ENCODE measurements at places on chromosomes 4 and X.

DNA sequence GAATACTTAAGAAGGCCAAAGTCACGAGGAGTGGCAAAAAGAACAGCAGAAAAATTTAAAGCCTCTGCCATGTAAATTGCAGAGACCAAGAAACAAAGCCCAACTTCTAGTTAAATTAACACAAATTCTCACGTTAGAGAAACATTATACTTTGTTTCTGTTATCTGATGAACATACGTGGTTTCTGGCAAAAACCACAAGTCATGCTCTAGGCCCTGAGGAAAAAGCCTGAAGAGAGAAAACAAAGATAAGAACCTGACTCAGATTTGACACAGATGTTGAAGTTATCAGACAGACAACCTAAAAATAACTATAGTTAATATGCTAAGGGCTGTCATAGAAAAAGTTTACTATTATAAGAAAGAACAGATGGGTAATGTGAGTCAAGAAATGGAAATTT lies 149.1 kb upstream of the PCDH10 start:
- no peak for DNase-seq

GRCh38 chr4:86561256-86561655 lies 32.9 kb upstream of the PTPN13 start:
- DNase-seq, result no peak

GRCh38 chr4:14812101-14812500 lies 190.2 kb upstream of the CPEB2 start:
- DNase-seq, result no peak

DNA sequence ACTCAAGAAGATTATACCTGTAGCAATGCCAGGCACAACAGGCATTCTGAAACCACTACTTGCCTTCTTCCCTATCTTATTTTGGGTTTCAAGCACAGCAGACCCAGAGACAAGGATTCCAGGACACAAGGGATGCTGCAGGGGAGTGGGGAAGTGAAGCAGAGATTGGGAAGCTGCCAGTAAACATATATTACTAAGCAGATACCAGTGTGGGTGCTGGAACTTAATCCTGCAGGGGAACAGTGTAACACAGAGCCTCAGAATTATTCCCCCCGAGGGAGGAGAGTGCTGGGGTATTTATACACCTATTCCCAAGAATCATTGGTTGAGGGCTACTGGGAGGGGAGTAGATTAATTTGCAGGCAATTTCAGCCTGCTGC lies 33.3 kb upstream of the MAML3 start:
- no peak for DNase-seq

- no peak for DNase-seq
These were observed 412.1 kb downstream of the UBE2NL start for GRCh38 chrX:144295921-144296320.

GRCh38 chrX:53686151-53686885 lies at the start of gene HUWE1:
HUWE1 (minus strand) TSS chrX:53686719; CDS start chrX:53654107, 32,612 bp downstream.
- peak; percentile 69 for DNase-seq

GRCh38 chr4:40630335-40631021 lies 814 bp upstream of the RBM47 start:
- DNase-seq, result peak; percentile 88

DNA sequence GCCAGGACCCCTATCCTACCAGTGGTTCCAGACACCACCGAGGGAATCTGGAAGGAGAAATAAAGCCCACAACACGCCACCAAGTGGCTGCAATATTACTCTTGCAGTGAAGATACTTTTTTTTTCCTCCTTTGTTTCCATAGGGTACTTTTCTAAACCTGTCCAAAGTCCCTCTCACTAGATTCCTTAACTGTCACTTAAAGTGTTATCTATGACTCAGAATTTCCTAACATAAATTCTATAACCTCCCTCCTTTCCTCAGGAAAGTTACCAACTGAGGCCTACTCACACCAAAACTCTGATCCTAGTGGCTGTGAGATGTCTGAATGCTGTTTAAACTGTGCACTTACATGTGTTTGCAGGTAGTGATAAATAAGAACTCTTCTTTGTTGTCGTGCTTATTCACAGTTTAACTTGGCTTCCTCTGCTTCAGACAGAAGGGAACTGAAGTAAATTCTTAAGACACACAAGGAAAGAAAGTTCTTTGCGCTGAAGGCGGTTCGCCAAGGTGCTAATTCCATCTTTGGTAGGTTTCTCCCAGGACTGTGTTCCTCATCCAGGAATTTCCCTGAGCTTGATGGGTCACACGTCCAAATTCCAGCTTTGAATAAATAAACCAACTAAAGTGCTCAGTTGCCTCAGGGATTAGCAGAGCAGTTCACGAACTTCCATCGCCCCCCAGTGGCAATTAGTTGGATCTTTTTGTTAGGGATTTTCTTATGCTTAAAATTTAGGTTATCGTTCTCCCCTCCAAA lies 10.7 kb upstream of the HCCS start:
- no peak for DNase-seq

GRCh38 chr4:6885953-6886557 lies 23.6 kb upstream of the TBC1D14 start:
- peak; percentile 83 for DNase-seq

GRCh38 chrX:86066998-86067397 lies 19.6 kb upstream of the CHM start:
- DNase-seq, result no peak

GRCh38 chr4:55125087-55125721 lies at the start of gene KDR:
KDR (minus strand) TSS chr4:55125595; CDS start chr4:55125293, 302 bp downstream.
- no peak for DNase-seq

DNA sequence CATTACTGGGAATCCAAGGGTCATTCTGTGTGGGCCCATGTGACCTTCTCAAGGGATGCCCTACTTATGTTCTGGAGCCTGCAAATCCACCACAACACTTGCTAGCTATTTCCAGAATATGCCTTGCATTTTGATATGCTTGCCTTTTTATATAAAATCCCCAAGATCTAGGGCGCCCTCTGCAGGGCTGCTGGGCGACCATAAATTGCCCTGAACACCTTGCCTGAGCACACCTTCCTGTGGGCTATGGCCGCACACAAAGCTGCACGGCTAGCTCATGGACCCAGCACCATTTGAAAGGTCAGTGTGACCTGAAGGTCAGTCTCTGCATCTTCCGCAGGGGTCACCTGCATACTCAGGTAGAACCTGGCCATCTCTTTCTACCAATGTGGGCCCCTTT lies 311.7 kb downstream of the NLGN4X start:
- peak; percentile 0 for DNase-seq

DNA sequence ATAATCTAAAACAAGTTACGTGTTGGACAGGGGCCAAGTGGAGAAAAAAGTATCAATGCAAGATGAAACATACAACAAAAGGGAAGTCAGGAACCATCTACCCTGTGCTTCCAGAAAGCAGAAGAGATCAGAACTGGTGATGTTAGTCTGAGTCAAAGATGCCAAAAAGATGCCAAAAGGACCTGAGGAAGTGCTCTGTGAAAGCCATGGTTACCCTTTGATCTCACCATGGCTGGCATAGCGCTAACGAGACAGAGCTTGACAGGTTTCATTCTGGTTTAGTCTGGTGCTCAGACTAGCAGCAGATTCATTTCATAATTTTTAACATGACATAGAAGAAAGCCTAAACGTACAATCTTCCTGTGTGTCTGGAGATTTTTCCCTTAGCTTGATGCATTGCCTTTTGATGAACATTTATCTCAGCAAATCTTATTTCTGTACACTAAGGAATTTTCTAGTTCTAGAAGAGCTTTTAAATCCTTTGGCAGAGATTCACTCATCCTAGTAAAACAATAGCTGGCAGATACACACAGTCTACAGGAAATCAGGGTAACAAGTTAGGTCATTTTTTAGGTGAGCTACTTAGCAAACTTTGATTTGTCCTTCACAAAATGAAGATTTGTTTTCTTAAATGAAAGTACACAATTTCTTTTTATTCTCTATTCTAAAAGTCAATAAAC lies 87.7 kb downstream of the COL25A1 start:
- DNase-seq, result no peak

DNA sequence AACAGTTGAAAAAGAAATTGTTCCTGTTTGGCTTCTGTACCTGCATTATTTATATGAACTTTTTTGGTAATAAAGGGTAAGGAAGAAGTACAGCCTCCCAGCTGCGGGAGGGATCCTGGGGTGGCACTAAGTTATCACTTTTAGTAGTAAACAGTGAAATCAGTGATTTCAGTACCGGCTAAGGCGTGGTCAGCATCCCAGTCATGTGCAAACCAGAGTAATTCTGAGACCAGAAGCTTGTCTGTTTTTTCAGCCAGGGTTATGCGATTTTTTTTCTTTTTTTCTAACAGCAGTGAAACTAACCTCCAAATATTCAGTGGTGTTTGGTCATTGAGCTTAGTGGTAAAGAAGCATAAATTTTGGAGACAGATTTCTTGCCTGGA lies 3.3 kb downstream of the EGF start:
- DNase-seq, result no peak

DNA sequence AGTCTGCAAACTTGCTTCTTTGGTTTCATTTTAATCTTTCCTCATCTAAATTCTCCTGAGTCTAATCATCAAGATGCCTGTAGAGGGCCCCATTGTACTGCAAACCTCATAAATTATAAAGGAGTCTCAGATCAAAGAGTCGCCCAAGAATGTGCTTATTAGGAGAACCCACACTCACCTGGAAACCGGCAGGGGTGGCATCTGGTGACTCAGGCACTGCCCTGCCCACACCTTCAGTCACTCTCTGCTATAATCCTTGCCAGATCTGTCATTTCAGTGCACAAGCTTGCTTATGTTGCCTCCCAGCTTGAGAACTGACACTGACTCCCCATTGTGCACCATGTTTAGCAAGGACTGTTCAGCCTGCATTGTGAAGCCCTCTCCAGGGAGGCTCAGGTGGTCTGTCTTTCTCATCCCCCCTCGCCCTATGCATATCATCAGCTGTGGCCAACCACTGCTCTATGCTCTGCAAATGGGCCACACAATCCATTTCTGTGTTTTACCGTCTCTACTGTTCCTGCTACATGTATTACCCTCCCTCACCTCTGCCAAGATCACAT lies 12.4 kb downstream of the EPGN start:
- DNase-seq, result peak; percentile 79

DNA sequence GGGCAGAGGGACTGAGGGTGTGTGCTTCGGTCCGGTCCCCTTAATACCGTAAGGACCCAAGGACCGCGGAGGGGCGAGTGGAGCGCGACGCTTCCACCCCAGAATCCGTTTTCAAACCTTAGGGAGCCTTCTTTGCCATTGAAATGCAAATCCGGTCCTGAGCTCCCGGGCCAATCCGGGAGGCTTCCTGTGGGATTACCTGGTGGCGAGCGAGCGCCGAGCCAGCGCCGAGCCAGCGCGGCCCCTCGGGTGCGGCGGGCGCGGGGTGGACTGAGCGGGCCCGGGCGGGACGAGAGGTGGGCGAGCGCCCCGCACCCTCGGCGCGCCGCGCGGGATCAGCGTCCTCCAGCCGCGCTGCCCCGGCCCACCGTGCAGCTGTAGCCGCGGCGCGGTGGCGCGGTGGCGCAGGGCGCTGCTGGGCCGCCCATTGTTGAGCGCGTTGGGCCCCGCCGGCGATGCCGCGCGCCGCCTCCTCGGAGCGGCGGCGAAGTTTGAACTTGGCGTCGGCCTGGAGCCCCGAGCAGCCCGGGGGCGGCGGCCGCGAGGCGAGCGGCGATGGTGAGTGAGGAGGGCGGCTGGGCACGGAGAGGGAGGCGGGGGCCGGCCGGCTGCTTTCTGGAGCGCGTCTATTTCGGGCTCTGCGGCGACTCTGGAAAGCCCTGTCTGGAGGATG lies 208.7 kb downstream of the SOWAHB start:
- DNase-seq, result no peak

DNA sequence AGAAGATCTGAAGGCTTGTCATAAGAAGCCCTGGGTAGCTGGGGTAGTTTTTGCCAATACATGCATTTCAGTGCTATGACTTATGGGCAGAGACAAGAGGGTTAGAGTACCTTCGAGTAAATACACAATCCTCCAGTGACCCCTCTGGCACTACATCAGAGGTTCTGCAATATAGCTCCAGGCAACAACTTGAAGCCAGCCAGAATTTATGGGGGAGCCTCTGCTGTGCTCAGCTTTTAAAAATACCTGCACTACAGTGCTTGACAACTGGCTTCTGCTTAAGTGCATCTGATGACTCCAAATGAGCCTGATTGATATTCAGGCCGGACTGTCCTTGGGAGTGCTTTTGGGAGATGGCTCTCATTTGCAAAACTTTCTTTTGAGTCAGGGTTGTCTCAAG lies 44.9 kb upstream of the SMAD1 start:
- DNase-seq, result no peak

DNA sequence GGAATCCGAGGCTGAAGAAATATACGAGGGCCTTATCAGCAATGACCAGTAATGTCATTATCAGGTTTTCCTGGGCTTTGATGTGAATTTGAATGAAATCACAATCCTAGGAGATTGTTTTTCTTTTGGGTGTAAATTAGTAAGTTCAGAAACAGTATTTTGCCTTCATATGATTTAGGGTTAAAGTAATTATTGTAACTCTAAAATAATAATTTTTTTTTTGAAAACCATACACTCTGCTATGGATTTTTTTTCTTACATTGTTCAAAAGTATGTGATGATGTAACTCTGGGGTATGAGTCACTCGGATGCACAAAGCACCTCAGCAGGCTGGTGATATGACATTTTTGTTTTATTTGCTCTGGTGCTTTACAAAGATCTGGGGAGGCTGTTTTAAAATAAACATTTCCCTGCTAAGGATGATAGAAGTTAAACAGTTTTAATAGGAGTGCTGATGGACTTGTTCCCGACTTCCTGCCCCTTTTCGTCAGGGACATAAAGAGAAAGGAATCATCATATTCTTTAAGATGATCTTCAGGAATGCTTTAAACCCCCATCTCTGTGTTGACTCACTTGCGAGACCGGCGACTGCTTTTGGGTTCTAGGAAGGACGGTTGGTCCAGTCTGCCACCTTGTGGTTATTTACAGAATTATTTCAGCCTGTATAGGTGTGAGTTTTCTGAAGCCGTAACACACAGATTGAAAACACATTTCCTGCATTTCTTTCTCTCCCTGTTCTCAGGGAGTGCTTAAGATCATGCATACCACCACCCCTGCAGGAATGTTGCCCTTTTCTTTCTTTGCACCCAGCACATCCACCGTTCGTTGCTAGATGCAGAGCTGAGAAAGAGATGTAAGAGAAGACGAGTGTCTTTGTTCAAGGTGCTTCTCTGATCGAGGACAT lies 72.5 kb downstream of the RAPGEF2 start:
- DNase-seq, result peak; percentile 83

DNA sequence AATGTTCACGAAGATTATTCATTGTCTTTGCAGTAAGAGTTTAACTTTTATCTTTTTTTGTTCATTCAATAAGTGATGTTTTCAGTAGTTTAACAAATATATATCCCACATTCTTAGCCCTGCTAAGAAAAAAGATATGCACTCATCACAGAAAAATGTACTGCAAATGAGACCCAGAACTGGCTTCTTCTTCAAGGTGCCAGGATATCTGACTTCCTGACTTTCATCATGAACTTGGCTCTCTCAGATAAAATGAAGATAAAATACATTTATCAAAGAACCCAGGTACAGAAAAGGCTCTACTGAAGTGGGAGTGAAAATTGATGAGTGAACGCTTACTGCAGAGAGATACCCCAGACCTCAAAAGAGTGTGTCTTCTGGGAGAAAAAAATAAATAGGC lies 177.8 kb upstream of the DKK2 start:
- DNase-seq, result no peak

All from suppressor macrophage treated with lipopolysaccharide for 4 hours (primary cell).